ENCODE measurements at places on chromosomes 5 and 9. TPM values are rescaled to one million over a fixed set of nuclear protein-coding genes. Genes with fewer than 3 reads are reported as not detected.

- DNase-seq = no peak
Measured at GRCh38 chr5:62256161-62257019, 49.6 kb upstream of the KIF2A start.

GRCh38 chr5:179904463-179905160 lies 3.1 kb downstream of the TBC1D9B start:
- DNase-seq = no peak

Gene PLAC8L1
- total RNA-seq = not detected

DNA sequence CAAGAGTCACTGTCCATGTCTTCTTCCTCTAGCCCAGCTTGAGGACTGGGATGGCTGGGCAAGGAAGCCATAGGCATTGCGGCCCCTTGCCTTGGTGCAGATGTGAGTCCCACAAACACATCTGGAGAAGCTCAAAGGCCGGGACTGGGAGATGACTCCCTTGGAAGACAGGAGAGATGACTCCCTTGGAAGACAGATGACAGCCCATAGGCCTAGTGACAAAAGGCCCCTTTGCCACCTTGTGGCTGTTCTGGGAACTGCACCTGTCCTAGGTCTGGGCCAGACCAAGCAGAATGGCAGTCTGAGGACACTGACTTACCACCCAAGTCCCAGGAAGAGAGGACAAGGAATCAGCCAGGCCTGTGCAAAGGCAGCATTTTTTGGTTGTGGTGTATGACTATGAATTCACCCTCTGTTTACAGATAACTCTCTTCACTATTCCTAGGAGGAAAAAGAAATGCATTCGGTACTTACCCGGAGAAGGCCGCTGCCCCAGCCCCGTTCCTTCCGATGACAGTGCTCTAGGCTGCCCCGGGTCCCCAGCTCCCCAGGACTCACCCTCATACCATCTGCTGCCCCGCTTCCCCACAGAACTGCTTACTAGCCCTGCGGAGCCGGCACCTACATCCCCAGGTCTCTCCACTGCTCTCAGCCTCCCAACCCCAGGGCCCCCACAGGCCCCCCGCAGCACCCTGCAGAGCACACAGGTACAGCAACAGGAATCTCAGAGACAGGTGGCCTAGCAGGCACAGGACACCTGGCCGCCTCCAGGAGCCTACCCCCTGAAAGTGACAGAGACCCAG lies 30.8 kb downstream of the SKP1 start:
- peak; percentile 85 for DNase-seq

- no peak for DNase-seq
Measured at GRCh38 chr9:133880851-133881661, 111.1 kb downstream of the VAV2 start.

GRCh38 chr5:179825655-179826182 lies 5.0 kb downstream of the SQSTM1 start:
- DNase-seq = peak; percentile 39

DNA sequence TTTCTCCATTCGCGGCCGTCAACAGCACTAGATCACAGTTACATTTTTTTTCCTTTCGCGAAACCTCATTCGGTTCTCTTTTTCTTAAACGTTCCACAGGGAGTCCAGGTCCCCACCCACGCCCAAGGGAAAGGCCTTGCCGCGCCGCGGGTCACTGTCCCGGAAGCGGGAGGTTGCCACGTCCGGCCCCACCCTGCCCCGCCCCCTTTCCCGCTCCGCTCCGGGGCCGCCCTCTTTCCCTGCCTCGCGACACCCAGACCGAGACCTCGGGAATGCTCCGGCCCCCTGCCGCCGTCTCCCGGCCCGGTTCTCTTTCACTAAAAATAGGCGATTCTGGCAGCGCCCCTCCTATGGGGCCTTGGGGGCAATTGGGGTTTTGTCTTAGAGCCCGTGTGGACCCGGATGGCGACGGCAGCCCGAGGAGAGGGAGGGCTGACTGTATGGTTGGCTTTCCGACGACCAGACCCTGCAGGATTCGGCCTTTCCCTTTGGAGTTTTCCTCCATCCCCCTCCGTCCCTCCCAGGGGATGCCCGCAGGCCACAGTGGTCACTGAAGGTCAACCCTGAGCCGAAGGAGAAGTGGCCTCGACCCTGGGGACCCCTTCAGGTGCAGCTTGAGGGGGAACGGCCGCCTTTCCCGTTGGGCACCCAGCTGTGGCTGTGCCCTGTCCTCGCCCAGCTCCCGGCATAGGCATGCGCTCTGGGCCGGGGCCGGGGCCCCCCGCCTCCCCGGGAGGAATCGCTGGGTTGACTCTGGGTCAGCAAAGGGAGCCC lies 2.8 kb upstream of the RACK1 start:
- peak; percentile 95 for DNase-seq

DNA sequence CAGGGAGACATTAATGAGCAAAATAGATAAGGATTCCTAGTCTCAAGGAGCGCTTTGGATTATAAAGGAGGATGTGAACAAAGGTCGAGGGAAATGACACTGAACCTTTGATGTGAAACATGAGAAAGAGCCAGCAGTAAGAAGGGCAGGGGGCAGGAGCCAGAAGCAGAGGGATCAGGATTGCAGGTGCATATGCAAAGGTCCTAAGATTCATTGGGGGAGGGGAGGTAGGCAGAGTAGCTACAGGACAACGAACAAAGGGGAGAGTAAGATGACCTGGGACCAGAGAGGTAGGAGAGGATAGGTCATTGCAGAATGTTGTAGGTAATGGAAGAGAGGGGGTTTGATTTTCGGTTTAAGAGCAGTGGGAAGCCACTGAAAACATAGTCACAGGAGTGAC lies 129.2 kb upstream of the TRPM3 start:
- DNase-seq = no peak

Gene CCDC192
- total RNA-seq = not detected

Gene OR13C9
- not detected for total RNA-seq

DNA sequence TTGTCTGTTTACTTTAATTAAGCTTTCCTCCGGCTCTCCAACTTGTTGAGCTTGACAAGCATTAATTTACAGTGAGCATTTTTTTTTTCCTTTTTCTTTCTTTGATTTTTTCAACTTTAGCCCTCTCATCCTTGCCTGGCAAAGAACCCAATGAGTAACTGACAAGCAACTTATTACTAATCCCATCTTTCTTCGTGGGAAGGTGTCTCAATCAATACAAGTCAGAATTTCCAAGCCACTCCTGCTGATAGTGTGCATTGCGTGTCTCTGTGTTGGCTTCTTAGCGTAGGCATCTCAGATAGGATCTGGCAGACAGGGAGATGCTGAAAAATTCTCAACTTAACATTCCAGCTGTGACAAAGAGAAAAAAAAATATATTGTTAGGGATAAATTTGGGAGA lies 527.7 kb upstream of the WWC1 start:
- DNase-seq = no peak

Gene DMRT3
- not detected for total RNA-seq

DNA sequence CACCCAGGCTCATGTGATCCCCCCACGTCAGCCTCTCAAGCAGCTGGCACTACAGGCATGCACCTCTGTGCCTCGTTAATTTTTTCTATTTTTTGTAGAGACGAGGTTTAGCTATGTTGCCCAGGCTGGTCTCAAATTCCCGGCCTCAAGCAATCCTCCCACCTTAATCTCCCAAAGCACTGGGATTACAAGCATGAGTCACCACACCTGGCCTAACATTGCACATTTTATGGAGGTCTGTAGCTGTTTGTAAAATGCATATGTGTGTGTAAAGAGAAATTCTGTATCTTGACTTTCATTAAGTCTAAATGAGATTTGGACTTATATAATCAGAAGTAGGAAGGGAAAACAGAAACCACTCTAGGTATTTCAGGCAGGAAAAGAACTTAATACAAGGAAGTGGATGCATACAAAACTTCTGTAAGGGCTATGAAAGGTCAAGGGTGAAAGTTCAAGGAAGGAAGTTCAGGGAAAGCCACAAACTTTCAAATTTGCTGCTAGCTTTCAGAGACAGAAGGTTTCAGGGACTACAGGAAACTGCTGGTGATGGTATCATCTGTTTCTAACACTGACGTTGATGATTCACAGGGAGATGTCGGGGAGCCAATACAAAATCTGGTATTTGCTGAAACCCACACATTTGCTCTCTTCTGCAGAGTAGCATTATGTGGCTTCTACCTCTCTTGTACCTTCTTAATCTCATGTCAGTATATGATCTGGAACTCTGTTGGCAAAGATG lies 209.4 kb downstream of the PIK3R1 start:
- DNase-seq = no peak

DNA sequence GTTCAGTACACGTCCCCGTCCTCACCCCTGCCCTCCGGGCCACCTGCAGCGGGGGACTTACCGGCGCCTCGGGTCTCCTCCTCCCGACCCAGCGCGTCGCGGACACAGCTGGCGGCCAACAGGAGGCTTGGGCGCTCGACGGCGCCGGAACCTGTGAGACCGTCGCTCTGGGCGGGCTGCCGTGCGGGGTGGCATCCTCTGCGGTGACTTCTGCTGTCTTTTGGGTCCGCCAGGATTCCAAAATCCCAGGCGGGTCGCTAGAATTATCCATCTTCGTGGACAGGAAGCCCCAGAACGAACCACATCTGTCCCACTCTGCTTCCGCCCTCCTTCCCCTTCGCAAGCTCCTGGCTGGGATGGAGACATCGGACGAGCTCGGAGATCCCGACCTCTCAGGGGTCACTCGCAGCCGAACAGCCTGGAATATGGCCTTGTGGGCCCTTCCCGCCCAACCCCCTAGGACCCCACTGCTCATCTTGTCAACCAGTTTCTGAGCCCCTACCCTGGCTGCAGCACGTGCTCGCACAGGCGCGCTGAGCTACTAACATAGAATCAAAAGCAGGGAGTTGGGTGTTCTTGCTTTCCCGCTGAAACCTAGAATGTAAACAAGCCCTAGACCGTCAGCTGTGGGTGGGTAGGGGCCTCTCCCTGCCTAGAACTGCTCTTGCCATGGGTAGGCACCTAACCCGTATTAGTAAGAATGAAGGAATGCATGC lies 947 bp upstream of the MARCHF3 start:
- peak; percentile 53 for DNase-seq

Gene HBEGF
- 21.7 TPM for total RNA-seq

GRCh38 chr5:152838241-152838786 lies 433.2 kb upstream of the NMUR2 start:
- DNase-seq = no peak

Gene SPIN1
- total RNA-seq = 44.9 TPM

DNA sequence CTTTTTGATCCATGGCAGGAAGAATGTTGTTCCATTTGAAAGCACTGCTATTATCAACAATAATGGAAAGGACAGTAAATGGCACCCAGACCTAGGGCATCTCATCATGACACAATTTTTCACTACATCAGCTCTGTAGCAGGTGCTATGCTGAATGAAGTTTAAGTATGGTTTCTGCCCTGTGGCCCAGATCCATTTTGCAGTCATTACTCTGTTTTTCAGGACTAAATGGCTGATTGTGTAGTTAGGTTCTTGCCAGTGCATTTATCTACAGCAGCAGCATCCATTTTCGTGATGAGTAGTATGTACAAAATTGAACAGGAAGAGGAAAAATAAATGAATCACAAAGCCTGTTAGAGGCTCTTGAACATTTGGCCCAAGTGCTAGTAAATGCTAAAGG lies 270.5 kb upstream of the CD180 start:
- no peak for DNase-seq

DNA sequence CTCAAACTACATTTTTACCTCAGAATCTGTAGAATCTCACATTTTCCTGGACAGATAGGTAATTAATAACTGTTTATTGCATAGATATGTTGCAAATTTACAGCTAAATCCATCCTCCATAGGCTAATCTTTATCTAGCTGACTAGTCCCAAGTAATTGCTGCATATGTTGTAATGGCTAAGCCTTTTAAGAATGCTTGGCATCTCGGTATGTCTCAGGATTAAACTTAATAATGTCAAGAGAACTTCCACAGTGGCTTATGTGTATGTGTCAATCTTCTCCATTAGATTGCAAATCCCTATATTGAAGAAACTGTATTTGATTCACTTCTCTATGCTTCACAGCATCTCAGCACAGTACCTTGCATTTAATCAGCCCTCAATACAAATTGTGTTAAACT lies 131.9 kb downstream of the PRDM9 start:
- no peak for DNase-seq

DNA sequence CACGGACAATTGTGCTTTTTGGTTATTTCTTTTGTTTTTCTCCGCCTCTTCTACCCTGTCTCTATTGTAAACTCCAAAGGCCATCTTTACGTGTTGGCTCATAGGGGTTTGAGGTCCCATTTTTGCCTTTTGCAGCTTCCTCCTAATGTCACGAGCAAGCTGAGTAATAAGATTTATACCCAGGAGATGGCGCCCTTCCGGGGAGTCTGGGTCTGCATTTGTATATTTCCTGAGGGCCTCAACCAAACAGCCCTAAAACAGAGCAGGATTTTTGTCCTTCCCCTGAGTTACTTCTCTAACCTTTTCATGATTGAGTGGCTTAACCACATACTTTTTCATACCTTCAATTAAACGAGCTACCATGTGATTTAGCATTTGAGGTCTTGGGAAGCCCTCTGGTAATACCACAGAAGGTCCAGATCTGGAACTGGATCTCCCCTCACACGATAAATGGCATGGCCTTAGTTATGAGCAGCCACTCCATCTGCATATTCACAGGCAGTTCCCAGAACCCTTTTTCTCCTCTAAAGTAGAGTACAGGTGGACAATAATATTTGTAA lies 11.2 kb upstream of the CFAP95 start:
- DNase-seq = no peak

GRCh38 chr9:99726758-99727157 lies 94.9 kb upstream of the NR4A3 start:
- no peak for DNase-seq

Gene TAF11L10
- total RNA-seq = not detected

Gene IL13
- total RNA-seq = not detected

- no peak for DNase-seq
Measured at GRCh38 chr5:84568171-84568570, 183.5 kb upstream of the EDIL3 start.

DNA sequence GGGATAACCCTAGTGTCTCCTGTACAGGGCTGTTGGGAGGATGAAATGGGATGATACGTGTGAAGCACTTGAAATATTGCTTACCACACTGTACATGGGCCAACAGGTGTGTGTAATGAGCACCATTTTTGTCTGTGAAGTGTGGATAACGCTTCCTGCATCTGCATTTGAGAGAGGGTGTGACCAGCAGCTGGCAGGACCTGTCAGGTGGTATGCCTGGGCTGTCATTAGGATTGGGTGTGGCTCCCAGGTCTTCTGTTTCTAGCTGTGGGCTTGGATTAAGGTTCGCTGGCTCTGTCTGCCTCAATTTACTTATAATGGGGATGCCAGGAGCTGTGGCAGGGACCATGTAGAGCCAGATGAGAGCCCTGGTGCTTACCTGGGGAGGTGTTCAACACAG lies 74.4 kb downstream of the PRRT1B start:
- DNase-seq = no peak

DNA sequence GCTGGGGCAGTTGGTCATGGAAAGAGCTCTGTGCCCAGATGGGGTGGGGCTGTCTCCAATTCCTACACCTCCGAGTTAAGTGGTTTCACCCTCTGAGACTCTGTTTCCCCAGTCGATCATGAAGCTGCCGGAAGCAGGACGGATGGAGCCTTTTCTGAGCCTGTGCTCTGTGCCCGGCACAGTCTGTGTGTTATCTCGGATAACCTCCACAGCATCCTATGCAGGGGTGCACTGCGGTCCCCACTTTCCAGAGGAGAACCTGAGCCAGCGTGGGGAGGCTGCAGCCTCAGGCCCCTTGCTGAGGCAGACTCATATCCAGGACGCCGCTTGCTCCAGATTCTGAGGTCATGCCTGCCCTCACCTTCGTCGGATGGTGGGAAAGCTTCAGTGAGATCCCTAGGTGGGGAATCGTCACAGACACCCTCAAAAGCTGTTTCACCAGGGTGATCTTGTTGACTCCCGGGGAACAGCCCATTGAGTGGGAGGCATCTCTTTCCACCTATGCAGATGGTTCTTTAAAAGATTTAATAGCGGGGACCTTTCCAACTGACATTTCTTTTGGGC lies 6.9 kb upstream of the COL5A1 start:
- DNase-seq = peak; percentile 27

All from Right ventricle myocardium superior (tissue), 1 donor.